ENCODE measurements at places on chromosomes 6 and 20.

DNA sequence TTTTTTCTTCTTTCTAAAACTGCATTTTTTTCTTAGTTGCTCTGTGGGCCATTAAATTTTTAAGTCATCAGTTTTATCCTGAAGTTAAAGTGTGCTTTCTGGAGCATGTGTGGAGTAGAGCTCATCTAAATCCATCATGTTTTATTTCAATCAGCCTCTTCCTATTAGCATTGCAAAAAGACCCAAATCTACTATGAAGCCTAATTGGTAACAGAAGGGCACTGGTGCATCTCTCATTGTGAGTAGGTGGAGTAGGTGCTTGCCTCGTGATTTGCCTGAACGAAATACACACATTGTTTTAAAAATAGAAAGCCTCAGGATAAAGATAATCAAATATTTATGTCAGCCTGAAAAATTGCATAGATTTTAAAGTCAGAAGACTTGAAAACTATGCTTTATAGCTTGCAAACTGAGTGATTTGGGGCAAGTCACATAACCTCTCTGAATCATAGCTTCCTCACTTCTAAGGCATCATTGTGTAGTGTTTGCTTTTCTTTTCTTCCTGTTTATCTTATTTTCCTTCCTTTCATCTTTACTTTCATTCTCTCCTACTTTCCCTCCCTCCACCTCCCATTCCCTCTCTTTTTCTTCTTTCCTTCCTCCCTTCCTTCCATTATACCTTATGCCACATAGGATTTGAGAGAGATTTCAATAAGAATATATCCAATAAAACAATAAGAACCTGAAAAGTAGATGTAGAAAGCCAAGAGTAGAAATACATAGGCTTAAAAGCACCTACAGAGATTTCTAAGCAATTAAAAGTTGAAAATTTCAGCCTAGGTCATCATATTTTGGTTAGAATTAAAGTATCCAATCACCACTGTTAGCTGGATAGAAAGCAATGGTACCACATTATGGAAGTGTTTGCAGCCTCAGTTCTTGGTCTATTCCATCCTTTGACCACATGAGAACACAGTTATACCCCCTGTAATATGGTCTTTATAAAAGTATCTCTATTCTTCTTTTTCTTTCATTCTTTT, 49.6 kb upstream of the RNF146 start:
- DNase-seq: no peak

- DNase-seq: no peak
Observed at GRCh38 chr6:27617700-27618689, 145.1 kb upstream of the ZNF184 start.

GRCh38 chr6:137033828-137034227, 10.9 kb downstream of the IL20RA start:
- DNase-seq: peak; percentile 20

DNA sequence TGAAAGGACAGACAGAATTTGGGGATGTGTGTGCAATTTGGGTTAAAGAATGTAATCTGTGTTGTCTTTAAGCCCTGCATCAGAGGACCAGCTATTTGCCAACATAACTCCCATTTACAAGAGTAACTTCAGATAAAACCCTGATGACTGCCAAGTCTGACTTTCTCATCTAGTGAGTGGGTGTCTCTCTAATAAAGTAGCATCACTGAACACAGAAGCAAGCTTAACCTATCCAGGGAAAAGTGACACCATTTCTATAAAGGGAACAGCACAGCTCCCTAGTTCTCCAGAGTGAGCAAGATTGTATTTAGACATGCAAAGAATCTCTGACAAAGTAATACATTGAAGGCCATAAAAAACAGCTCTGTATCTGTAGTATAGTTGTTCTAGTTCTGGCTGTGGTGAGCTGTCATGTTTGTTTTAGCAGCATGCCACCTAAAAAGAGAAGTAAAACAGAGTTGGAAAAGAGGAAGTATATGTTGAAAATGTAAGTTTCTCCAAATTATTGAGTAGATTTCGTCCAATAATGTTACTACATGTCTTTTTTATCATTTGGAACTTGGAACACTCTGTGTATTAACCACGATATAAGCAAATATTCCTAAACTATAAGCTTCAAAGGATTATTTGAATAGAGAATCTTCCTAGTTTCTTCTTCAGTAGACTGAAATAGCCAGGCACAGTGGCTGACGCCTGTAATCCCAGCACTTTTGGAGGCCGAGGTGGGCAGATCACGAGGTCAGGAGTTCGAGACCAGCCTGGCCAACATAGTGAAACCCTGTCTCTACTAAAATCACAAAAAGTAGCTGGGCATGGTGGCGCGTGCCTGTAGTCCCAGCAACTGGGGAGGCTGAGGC, 8.8 kb upstream of the PIM1 start:
- no peak for DNase-seq

DNA sequence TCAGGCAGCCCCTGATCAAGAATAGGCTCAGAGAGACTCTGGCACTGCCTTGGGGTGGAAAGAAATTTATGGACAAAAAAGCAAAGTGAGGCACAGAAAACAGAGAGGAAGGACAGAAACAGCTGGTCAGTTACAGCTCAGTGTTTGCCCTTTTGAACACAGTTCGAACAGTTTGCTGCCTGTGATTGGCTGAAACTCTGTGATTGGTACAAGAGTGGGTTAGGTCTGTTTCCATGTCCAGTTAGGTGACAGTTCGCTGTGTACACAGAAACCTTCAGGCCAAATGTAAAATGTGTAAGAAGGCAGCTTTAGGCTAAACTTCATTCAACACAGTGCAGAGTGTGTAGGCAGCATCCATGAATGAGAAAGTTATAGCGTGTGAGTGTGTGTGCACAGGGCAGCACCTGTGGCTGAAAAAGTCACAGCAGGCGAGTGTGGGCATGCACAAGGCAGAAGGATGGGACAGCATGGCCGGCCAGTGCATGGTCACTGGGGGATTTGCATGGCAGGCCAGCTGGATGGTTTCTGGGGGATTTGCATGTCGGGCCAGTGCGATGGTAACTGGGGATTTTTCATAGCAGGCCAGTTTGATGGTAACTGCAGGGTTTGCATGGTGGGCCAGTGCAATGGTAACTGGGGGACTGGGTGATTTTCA, 75.4 kb upstream of the FRMD1 start:
- no peak for DNase-seq
